ENCODE measurements at places on chromosomes 7 and 10.

DNA sequence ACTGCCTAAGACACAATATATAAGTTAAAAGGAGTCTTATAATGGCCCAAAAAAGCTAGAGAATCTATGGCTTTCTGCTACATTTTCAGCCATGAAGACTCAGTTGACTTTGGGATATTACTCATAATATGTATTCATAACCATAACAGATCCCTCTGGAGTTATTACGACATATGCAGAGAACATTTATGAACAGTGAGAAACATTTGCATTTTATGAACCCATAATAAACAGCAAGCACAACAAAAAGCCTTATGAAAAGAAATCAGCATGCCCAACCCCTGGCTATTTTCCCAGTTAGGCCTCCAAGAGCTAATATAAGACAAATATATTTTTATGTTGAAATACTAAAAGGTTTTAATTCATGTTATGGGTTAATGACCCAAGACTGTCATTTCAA lies 52.4 kb downstream of the ARMH3 start:
- no peak for DNase-seq

- DNase-seq = no peak
These were observed 156.1 kb downstream of the WDR11 start for GRCh38 chr10:121007264-121007663.

DNA sequence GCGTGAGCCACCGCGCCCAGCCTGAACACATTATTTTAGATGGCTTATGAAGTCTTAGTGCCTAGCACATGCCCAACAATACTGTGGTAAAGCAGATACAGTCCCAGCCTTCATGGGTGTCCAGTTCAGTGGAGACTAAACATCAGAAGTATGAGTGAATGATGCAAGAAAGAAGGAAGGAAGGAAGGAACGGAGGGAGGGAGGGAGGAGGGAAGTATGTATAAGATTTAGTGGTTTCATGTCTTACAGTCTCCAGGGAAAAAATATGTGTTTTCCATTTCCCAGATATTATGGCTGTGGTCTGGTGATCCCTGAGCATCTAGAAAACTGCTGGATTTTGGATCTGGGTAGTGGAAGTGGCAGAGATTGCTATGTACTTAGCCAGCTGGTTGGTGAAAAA lies 2.9 kb downstream of the AS3MT start:
- no peak for DNase-seq

GRCh38 chr7:69436946-69437345 lies 161.3 kb upstream of the AUTS2 start:
- DNase-seq = no peak

DNA sequence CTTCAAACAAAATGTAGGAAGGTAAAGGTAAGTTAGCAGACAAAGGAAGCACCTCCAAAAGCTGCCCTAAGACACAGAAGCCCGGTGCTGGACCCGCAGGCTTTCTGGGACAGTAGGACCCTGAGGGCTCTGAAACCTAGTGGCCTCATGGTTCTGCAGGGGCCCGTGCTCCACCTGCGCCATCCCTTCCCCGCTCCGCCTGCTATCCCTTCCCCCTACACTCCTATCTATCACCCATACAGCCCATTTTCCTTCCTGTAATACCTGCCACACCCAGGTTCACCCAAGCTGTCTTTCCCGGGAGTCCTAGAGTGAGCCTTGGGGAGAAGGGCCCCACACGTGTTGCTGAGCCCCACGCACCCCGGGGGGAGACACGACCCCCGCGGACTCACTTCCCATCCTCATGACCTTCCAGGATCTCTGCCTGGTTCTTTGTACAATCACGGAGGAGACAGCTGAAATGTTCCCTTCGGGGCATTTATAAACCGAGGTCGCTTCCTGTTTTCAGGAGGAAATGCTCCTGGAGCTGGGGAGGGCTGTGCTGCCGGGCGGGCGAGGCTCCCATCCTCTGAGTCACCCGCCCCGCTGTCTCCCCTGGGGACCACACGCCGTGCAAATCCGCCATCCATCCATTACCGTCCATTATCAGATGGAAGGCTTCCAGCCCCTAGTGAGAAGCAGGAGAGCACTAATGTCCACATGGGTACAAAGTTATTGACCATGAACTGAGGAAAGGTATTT lies 251.7 kb upstream of the PITRM1 start:
- no peak for DNase-seq

DNA sequence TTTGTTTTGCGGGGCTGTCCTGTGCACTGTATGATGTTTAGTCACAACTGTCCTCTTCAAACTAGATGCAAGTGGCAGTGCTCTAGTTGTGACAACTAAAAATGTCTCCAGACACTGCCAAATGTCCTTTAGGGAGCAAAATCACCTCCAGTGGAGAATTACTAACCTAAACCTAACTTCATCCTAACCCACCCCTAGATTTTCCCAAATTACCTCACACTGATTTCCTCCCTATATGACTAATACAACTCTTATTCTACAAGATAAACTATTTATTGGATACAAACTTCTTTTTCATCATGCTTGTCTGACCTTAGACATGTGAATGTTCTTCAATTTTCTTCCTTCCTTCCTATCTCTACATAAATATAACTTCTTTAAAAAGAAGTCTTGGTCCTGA lies 26.4 kb downstream of the PNPLA8 start:
- no peak for DNase-seq

- peak; percentile 22 for DNase-seq
These were observed 111.4 kb upstream of the JCAD start for GRCh38 chr10:30170814-30171213.

DNA sequence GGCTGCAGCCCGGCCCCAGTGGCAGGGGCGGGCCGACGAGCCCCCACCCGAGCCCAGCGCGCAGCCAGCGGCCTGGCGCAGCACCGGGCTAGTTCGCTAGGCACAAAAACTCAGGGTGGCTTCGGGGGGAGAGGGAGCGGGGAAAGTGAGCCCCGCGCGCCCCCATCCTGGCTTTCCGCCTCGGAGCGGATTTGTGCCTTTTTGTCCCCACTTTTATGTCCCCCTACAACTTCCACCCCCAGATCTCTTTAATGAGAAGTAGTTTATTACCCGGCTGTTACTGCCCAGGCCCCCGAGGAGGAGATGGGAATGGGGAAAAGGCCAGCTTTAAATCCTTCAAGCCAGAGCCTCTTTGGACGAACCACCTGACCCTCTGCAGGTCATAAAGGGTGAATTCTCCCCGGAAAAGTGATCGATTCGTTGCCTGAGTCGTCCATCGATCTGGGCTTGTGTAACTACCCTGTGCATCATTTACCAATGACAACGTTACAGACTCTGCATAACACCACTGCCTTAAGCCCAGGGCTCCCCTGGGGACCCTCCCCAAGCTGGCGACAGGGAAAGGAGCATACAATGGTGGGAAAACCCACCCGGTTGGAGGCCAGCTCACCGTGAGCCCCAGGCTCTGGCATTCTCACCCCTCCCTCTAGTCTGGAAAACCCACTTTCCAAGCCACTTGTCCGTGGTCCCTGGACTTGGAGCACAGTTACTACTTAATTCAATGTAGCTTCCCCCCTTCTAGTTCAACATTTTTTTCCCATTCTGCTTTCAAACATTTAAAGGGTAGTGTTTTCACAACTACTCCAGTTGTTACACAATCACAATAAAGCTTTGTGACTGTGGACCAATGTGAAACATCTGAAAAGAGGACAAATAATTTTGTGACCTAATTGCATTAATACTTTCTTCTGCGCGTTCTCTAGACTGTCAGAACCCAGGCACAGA lies 748 bp upstream of the SH3PXD2A start:
- DNase-seq = no peak

DNA sequence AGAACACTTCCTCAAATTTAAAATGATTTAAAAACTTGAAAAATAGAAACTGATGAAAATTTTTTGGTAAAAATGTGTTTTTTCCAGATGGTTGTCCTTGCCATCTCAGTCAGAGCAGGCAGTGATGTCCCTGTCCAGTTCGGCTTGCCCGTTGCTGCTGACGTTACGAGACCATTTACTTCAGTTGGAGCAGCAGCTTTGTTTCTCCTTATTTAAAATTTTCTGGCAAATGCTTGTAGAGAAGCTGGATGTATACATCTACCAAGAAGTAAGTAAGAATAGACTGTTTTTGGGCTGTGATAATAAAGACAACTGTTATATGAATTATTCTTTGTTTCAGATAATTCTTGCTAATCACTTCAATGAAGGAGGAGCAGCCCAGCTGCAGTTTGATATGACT lies 16.1 kb downstream of the EFCAB10 start:
- no peak for DNase-seq

DNA sequence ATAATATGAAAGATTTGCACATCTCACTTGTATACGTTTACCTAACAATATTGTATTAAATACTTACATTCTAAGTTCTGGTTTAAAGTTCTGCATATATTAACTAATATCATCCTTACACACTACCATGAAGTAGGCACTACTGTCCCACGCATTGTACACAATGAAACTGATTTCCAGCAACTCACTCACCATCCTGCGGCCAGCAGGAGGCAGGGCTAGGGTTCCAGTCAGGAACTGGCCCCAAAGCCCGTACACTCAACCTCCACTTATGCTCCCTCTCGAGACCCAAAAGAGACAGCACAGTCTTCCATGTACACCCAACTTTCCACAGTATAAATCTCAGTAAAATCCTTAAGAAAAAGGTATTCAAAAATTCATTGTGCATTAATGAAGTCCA lies 41.4 kb downstream of the GRID1 start:
- no peak for DNase-seq

GRCh38 chr7:143384148-143384547 lies 3.0 kb downstream of the ZYX start:
- DNase-seq = no peak

DNA sequence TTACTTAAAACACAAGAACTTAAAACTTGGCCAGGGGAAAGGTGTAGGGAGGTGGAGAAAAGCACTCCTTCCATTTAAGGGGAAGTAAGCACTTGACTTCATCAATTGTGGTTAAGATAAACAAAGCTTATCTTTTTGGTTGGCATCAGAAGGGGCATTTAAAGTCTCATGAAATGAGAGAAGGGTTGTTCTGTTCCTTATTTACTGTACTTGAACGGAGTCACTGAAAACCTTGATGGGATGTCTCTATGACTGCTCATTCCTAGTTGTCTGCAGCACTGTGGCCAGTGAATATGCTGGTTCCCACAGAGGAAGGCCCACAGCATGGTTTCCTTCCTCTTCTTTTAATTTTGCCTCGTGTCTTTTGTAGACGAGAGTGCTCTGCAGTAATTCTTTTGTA lies 229.3 kb downstream of the AUTS2 start:
- no peak for DNase-seq

DNA sequence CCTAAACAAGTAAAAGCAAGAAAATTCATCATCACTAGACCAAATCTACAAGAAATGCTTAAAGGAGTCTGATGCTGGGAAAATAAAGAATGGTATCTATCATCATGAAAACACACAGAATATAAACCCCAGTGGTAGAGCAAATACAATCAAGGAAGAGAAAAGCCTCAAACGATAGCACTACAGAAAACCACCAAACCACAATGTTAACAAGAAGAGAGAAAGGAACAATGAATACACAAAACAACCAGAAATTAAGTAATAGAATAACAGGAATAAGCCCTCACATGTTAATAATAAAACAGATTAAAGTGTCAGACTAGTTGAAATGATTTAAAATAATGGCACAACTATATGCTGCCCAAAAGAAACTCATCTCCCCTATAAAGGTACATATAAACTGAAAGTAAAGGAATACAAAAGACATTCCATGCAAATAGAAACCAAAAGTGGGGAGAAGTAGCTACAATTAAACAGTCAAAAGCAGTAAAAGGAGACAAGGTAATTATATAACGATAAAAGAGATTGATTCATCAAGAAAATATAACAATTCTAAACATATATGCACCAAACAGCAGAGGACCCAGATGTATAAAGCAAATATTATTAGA lies 77.3 kb downstream of the JMJD1C start:
- no peak for DNase-seq

GRCh38 chr10:62696798-62697197 lies 107.7 kb upstream of the ADO start:
- DNase-seq = no peak

GRCh38 chr7:38550836-38551235 lies 80.3 kb downstream of the AMPH start:
- no peak for DNase-seq

- DNase-seq = no peak
These were observed 803.1 kb downstream of the PCDH15 start for GRCh38 chr10:53997953-53998352.

DNA sequence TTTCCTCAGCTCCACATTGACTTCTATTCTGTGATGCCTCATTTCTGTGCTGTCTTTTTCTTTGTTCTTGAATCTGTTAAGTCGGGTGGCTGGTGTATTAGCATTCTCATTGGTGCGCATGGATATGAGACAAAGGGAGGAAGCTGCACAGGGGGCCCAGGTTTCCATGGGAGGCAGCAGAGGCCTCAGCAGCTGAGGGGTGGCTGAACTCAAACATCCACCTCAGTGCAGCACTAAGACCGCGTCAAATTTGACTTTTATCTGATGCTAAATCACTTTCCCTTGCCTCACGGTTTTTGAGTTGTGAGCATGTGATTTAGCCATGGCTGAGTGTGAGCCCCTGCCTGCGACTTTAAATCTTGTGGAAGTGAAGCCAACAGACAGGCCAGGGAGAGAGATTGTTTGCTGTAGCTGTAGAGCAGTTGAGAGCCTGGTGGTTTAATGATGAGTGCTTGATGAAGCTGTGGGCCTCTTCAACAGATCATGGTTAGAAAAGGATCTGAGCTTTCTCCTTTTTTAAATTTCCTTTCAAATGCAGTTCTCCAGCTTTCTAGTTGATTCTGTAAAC lies 193.3 kb upstream of the ZNF804B start:
- DNase-seq = no peak

GRCh38 chr7:133139350-133139749 lies 57.5 kb upstream of the CHCHD3 start:
- DNase-seq = peak; percentile 15

GRCh38 chr10:133401500-133401899 lies 7.5 kb downstream of the MTG1 start:
- no peak for DNase-seq

- DNase-seq = no peak
These were observed 21.6 kb upstream of the DRGX start for GRCh38 chr10:49417311-49418052.

DNA sequence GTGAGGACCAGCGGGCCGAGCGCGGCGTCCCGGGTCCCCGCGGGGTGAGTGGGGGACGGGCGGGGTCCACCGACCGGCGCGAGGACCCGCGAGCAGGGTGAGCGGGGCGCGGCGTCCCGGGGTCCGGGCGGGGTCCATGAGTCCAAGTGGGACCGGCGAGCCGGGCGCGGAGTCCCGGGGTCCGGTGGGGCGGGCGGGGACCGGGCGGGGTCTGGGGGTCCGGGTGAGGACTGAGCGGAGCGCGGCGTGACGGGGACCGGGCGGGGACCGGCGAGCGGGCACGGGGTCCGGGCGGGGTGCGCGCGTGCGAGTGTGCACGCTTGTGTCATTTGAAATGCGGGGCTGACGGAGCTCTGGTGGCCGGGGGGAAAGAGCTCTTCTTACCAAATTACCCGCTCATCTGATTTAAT lies 765 bp downstream of the CELF2 start:
- DNase-seq = no peak

Data from retinal pigment epithelial cell (primary cell).